ENCODE measurements at places on chromosomes 2 and 18.
A peak's percentile ranks its signal among the peaks of the same experiment; 100 is the strongest.

DNA sequence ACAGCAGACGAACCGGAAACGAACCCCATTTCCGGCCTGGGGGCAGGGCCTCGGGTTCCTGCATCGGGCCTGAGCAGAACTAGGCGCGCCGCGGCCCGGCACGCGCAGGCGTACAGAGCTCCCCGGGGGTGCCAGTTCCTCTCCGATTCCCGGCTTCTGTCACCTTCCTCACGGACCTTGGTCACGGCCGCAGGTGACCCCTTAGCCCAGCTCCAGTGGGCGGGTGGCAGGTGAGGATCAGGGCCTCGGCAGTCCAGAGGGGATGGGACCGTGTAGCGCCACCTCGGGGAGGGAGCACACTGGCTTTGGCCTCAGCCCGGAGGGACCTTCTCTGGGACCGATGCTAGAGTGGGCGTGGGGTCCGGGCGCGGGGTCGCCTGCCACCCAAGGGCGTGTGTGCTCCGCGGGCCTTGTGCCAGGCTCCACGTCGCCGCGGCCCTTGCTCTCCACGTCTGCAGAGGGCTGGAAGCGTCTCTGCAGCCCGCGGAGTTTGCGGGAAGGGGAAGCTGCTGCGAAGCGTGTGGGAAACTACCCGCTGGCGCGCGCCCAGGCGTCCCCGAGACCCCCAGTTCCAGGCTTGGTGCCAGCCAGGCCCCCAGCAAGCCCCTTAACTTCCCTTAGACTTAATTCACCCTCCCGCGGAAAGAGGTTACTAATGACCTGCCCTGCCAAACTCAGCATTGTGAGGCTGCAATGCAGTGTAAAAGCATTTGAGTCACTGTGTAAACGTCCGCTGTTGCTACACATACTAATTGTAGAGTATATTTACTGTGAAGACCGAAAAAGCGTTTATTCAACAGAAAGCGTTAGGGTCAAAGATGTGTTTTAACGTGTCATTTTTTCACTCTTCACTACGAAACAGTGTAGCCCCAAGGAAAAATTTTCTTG lies at the start of gene TRAPPC12:
TRAPPC12 (plus strand) TSS at position 48 of the 888 bp plus-strand sequence. CDS start 7,930 bp downstream, outside the sequence.
- DNase-seq, result peak; percentile 69

DNA sequence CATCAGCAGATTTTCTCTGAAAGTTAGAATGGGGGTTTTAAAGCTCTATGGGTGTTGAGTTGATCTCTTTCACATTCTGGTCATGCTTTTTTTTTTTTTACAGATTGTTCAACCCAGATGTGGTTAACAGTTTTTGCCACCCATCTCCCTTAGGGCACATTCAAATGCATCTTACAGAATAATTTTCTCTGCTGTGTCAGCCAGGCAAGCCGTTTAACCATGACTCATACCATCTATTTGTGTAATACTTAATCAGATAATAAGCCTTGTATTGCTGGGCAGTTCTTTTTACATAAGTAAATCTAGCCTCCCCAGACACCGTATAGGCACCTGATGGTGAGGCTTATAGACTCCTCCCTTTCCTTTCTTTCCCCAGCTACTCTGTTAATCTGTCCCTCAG lies 62.0 kb downstream of the TGIF1 start:
- DNase-seq, result no peak

DNA sequence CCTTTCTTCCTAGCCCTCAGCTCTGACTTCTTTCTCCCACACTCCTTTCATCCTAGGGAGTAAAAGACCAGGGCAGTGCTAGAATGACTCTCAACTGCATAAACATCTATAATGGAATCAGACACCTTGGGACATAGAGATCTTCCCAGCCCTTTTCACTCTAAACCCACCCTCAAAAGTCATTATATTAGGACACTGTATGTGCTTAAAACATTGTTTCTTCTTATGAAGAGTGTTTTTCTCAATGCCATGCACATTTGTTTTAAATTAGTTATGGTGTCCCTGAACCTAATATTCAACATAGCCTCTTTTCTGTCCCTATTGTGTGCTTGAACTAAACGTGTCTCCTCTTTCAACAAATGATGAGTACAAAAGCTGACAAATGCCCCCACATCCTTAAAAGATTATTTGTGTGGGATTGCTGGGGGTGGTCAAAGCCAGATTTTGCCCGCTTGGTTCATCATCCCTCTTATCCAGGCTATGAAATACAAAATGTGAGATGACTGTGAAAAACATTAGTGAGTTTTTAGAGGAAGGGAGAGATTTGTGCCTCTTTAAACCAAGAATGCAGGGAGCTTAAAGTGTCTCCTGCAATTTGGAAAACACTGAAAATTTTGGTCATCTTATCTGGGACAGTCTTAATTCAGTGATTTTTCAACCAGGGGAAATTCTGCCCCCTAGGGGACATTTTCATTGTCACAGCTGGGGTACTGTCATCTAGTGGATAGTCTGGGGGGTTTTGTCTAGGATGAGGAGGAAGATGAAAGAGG lies 29.0 kb downstream of the SERPINB5 start:
- no peak for DNase-seq

DNA sequence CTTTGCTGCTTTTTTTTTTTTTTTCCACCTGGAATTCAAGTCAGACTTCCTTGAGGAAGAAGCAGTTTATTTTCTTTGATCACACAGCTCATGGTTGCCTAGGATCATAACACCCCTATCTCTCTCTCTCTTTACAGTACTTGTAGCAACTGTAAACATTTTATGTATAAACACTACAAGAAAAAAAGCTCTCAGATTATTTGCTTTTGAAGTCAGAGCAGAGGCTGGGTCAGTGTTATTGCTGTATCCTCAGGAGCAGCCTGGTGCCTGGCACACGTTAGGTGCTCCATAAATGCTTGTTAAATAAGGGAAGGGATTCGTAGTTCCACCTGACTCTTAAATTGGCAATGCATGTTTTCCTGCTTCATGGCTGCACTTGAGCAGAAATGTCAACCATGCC lies 221.2 kb downstream of the TGIF1 start:
- no peak for DNase-seq

DNA sequence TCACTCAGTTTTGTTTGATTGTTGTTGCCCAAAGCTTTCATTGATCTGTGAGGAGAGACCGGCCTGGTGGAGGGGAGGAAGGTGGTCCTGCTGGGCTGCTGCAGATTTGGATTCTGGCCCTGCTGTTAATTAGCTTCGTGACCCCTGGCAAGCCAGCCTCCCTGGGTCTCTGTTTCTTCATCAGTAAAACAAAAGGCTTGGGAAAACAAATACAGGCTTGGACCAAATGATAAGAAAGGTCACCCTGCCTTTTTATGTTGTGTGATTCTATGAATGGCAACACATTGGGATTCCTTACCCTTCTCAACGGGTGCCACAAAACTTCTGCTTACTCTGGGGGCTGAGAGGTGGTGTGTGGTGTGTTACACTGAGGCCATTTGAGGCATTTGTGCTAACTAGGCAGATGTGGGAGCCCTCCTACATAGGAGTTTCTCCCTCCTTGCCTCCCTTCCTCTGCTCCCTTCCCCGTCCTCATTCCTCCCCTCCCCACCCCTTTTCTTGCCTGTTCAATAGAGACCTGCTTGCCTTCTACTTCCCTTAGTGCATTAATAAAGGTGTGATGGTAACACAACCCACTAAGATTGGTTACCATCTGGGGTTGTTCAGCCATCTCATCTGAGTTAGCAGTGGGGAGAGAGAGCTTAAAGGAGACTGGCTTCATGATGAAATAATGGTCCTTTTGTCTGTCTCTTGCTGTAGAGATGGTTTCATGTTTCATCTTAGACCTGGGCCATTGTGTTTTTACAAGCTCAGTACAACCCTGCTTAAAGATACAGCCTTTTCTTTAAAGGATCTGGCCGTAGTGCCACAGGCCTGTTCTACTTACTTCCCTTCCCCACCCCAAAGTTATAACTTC lies 96.2 kb downstream of the TANC1 start:
- no peak for DNase-seq

DNA sequence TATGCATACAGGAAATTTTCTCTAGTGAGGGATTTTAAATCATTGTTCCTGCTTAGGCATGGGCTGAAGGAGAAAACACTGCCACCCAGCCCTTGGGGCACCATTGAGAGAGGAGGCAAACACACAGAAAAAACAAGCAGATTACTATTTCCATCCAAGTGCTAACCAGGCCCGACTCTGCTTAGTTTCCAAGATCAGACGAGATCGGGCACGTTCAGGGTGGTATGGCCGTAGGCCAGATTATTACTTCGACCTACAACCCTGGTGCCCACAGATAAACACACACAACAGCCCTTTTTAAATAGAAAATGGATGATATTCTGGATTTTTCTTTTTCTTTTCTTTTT lies 45.4 kb upstream of the RHOB start:
- no peak for DNase-seq

- DNase-seq, result no peak
Observed at GRCh38 chr18:9117980-9118841, 15.7 kb downstream of the NDUFV2 start.

- no peak for DNase-seq
Observed at GRCh38 chr2:131027566-131028528, 65.4 kb downstream of the FAM168B start.

GRCh38 chr2:17578466-17578928 lies 38.0 kb downstream of the VSNL1 start:
- peak; percentile 26 for DNase-seq

GRCh38 chr18:36620788-36621187 lies 208.0 kb downstream of the TPGS2 start:
- no peak for DNase-seq

- no peak for DNase-seq
Observed at GRCh38 chr18:73843455-73843854, 304.2 kb downstream of the FBXO15 start.

GRCh38 chr18:59921384-59921891 lies 21.6 kb downstream of the PMAIP1 start:
- DNase-seq, result no peak

GRCh38 chr2:191970867-191971266 lies 124.0 kb upstream of the CAVIN2 start:
- no peak for DNase-seq

- no peak for DNase-seq
Observed at GRCh38 chr2:2839782-2840531, 508.9 kb upstream of the MYT1L start.

DNA sequence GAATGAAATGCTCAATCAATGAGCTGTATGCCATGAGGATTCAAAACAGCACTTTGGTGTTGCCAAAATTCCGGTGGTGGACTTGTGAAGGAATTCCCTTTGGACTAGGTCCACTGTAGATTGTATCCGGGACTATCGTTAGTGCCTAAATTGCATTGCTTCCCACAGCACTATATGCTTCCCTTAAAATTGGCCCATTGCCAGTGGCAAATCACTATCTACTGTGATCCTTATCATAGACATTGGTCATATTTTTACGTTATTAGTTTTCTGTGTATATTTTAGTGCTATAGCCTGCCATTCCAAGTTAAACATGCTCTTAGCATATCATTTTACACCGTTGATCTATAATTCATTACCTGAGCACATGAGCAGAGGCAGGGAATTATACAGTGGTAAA lies 1.7 kb downstream of the PJVK start:
- no peak for DNase-seq

DNA sequence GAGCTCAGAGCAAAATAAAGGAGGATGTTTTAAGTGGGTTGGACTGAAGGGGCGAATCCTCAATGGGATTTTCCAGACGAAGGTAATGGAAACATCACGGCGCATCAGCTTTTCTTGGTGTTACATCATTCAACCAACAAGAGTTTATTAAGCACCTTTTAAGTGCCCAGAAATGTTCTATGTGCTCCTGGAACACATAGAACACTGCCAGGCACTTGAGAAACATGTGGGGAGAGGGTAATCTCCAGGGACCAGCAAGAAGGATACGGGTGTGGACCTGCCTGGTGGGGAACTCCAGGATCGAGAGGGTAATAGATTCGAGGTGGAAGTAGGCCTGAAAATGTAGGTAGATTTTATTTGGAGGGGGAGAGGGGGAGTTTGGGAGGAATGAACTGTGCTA lies 168.6 kb downstream of the PRKCE start:
- no peak for DNase-seq

DNA sequence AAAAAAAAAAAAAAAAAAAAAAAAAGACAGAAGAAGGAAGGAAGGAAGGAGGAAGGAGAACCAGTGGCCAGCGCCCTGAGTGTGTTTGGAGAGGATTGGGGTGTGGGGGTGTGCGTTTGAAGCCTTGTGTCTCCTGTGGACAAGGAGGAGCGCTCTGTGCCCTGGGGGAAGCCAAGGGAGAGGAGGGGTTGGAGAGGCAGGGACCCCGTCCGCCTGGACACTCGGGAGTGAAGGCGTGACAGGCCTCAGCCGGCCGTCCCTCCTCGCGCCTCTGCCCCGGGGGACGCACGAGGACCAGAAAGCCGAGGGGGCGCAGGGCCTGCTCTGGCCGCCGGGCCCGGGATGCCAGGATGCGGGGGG lies 44.9 kb downstream of the SERTAD2 start:
- no peak for DNase-seq

GRCh38 chr2:23661276-23662050 lies 265.5 kb downstream of the ATAD2B start:
- no peak for DNase-seq

DNA sequence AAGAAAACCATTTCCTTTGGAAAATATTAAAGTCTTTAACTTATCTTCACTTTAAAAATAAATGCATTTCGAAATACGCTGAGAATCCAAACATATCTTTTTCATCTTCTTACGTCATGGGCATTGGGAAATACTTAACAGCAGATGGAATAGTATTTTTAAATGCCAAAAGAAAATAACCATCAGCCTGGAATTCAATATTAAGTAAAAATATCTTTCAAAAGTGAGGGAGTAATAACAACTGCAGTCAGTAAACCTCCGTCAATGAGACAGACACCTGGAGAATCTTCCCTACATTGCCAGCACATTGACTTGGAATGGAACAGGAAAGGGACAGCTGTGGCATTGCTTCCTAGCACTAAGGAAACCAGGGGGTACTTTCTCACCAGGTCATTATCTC lies 290.4 kb upstream of the TNP1 start:
- no peak for DNase-seq

DNA sequence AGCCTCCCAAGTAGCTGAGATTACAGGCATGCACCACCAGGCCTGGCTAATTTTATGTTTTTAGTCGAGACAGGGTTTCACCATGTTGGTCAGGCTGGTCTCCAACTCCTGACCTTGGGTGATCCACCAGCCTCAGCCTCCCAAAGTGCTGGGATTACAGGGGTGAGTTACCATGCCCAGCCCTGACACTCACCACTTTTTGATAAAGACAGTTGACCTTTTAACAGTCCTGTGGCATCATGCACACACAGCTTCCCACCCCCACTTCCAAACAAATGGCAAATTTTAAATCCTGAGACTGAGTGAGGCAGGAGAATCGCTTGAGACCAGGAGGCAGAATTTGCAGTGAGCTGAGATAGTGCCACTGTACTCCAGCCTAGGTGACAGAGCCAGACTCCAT lies 6.2 kb upstream of the DNAJB2 start:
- no peak for DNase-seq

- no peak for DNase-seq
Observed at GRCh38 chr2:95047629-95048510, 22.4 kb downstream of the MAL start.

DNA sequence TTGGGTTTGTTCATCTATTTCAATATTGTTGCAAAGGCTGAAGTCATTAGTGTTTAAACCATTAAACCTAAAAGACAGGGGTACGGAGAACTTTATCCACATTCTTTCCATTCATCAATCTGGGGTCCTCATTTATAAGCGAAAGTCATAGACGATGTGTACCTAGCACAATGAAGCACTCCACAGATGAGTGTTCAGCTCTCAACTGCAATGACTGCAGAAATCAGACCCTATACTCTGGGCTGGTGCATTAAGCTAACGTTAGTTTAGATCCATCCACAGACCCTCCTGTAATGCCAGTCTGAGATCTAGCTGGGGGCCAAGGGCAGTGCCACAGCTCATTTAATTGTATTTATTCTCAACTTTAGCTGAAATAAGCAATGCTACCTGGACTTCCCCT lies 155.2 kb downstream of the AFF3 start:
- DNase-seq, result no peak
